ENCODE measurements at places on chromosomes 7 and 10.

DNA sequence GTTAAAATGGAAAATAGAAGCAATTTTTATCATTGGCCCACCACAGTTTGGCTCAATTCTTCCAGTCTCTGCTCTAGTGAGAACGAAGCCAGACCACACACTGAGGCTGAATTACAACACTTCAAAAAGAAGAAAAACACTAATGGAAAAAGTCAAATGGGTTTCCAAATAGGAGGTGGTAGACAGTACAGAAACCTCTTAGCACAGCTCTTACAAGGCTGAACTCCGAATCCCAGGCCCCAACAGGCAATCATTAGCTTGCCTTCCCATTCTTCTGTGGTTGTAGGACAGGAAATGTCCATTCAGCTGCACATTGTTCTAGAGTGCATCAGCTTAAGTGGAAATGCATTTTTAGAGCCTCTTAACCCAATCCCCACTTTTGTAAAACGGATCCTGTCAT, 115.1 kb upstream of the MEOX2 start:
- no peak for DNase-seq

GRCh38 chr10:108850138-108850854, 1073.0 kb downstream of the XPNPEP1 start:
- DNase-seq = no peak

GRCh38 chr10:70830164-70830563, 14.4 kb downstream of the SGPL1 start:
- no peak for DNase-seq

GRCh38 chr10:60414111-60414510, 24.4 kb upstream of the ANK3 start:
- no peak for DNase-seq

GRCh38 chr7:122692769-122693309, 6.1 kb downstream of the RNF133 start:
- DNase-seq = no peak

DNA sequence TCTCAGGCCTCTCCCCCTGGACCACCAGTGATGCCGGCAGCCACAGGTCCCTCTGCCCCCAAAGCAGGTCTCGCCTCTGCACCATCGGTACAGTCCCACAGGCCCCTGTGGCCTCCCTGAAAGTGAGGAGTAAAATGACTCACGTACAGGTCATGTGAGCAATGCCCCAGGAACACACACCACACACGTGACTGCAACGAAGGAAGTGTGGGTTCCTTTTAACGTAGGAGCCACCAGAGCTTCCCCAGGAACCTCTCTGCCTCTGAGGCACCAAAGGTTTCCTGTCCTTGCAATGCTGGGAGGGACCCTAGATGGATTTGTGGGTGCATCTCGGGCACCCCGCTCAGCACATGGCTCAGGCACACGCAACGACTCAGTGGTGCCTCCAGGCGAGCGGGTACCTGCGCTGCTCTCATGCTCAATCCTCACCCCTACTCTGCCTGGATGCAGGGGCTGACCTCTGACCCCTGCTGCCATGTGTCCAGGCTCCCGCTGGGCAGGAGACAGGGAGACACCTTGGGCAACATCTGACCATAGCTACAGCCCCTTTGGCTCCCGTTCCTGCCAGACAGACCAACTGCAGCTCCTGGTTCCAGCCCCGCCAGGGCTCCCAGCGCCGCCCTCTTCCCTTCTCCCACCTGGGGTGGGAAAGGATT, 120.7 kb downstream of the PRKAG2 start:
- DNase-seq = no peak

GRCh38 chr7:46755120-46756034, 826.5 kb downstream of the TNS3 start:
- DNase-seq = no peak

DNA sequence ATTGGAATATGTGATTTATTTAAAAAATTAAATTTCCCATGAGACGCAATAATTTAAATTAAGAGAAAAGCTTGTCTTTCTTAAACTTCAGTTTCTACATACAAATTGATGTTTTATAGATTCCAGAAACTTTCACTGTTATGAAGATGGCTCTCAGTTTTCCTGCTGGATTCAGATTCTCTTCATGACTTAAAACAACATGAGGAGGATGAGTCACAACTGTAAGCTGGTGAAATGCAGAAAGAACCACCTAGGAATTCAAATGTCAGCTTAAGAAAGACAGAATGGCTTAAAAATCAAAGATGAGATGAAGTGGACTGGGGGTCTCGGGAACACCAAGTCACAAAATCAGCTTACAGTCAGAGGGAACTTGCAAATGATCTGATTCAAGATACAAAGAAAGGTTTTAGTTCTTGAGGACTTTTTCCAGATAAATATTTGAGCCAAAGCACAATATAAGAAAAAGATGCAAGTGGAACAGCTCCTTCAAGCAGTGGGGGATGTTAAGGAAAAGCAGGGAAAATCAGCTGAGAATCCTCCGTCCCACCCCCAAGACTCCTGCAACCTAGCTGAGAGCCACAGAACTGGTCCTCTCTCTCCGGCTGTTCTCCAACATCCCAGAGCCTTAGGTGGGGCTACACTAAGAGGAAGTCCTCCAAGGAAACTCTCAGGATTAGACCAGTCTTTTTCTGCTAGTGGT, 279.8 kb downstream of the KCNMA1 start:
- DNase-seq = no peak

GRCh38 chr7:1204460-1205140, 28.1 kb upstream of the UNCX start:
- no peak for DNase-seq

DNA sequence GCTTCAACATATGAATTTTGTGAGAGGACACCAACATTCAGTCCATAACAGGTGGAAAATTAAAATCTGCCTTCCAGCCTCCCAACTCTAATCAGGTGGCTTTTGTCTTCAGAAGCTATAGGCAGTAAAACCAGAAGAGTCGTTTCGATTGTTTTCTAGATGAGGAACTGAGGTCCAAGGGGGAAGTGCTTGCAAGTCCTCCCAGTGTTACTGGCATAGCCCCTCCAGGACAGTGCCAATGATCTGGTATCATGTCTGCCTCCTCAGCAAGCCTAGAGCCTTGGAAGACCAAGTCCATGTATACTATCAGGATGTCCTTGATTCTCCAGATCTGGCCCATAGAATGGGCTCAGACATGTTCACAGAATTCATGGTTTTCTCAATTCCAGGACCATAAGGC, 16.9 kb downstream of the CYP26A1 start:
- DNase-seq = no peak

DNA sequence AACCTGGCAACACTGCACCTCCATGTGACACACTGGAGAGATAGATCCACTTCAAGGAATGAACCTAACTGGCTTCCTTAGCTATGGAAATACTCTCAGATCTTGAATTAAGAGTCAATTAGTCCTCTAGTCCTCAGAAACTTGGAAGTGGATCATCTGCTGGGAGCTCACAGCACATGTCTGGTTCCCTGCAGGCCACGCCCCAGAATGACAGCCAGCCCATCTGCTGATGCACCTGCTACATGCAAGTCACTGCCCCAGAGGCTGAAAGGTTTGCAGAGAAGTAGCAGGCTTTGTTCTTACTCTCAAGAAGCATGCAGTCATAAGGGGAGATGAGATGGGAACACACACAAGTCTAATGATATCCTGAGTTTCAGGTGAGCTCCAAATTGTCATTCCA, 275.9 kb downstream of the SKAP2 start:
- no peak for DNase-seq

DNA sequence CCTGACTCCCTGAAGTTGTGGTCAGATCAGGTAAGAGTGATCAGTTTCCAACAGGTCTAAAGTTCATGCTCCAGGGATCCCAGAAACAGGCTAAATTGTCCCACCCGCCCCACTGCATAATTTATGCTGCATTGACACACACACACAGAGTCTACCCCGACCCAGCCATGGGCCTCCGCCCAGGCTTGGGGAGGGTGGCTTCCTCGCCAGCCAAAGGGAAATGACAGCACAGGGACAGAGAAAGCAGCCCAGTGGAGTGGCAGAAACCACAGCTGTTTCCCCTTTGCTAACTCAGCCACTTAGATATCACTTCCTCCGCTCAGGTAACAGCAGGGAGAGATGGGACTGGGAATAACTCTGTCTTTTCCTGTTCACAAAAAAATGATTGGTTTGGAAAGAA, 9.4 kb downstream of the SH3PXD2A start:
- no peak for DNase-seq

- DNase-seq = no peak
These were observed 43.4 kb downstream of the GLI3 start for GRCh38 chr7:42193471-42194129.

GRCh38 chr7:147858421-147858820, 732.1 kb upstream of the C7orf33 start:
- DNase-seq = no peak

Measured in DMS79 (cell line).